ENCODE measurements at places on chromosomes 6 and 20.

DNA sequence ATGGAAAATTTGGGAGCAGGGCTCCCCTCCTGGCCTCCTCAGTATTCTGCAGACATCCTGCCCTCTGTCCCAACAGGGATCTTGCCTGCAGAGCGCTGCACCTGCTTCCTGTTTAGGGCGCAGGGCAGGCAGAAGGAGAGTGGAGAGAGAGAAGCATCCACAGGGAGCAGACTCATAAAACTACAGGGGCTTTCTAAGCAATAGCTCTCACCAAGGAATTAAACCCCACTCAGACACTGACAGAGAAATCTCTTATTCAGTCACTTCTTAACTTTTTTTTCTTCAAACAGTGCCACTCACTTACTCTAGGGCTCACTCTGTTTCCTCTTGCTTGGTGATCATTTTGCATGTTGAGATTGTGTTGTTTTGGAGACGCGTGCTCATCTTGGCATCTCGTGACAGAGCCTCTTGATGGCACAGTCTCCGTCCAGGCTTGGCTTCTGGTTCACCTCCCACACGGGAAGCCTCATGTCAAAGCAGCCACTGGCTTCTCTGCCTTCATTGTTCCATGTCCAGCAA, 153.1 kb upstream of the INSM1 start:
- DNase-seq = no peak

DNA sequence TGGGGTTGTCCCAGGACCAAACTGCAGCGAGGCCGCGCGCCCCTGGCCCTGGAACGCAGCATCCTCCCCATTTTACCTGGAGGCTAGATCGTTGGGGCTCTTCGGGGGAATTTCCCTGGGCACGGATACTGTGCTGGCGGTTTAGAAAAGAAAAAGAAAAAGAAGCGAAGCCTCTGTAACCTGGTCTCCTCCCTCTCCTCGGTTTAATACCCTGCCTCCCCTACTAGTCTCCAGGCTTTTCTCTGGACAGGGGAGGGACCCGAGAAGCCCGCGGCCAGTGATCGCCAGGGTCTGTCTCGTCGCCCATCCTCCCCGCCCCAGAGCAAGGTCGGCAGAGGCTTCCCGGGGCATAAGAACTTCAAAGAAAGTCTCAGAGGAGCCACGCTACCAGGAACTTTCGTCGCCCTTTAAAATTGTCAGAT, 6.1 kb upstream of the LAMP5 start:
- no peak for DNase-seq

GRCh38 chr6:31850765-31851484, 11.7 kb downstream of the NEU1 start:
- no peak for DNase-seq

- peak; percentile 78 for DNase-seq
Observed at GRCh38 chr6:52063584-52064344, 23.6 kb downstream of the PKHD1 start.

All from D341Med (cell line).